ENCODE measurements at places on chromosomes 16 and 17.

- DNase-seq: no peak
Observed at GRCh38 chr17:61579961-61580360, 11.1 kb downstream of the NACA2 start.

- DNase-seq: no peak
Observed at GRCh38 chr16:24534620-24535019, 4.7 kb upstream of the RBBP6 start.

DNA sequence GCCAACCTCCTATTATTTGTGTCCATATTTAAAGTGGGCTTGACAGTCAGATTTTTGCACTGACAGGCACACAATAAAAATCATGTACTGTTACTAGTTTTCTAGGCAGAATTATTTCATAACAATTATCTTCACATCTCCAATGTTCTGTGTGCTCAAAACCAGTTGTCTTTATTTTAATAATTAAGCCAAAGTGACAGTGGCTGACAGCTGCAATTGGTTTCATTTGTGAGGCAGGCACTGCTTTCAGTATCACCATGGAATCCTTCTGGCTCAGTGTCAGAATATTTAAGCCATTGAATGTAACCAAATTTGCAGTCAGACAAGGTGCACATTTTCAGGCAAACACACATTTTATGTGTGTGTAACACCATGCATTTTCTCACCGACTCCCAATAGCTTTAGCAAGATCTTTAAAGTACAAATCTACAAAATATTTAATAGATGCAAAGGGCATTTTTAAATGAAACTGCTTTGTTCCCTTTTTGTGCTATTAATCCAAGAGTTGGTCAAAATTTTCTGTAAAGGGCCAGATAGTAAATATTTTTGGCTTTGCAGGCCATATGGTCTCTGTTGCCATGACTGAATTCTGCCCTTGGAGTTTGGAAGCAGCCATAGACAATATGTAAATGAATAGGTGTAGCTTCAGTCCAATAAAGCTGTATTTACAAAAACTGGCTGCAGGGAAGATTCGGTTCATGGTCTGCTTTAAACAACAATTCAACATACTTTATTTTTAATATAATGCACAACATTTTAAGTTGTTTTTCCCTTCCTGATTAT, 486.0 kb downstream of the KCNJ2 start:
- no peak for DNase-seq

DNA sequence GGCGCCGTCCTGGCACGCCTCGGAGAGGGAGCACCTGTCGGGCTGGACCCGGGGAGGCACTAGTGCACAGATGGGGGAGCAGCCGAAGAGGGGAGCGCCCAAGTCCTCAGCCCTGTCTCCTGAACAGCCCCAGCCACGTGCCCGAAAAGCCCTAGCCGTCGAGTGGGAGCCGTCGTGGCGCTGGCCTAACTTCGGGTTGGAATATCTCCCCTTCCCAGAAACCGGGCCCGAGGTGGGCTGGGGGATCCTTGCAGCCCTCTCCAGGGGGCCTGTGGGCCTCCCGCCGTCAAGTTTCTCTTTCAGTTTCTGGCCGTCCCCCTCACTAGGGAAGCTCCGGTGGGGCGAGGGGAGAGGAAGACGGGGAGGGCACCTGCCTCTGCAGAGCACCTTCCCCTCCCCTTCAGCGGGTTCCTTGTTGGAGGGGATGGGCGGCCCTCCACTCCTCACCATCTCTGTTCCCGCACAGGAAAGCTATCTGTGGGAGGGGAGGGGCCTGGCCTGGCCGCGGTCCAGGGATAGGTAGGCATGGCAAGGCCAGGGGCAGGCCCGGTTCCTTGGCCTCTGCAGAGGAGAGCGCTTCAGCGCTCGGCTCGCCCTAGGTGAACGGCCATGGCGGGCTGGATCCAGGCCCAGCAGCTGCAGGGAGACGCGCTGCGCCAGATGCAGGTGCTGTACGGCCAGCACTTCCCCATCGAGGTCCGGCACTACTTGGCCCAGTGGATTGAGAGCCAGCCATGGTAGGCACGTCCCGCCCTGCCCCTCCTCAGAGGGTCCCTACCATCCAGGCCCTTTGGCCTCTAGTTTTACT, 709 bp downstream of the STAT5A start:
- DNase-seq: no peak

GRCh38 chr17:5758651-5759050, 174.3 kb upstream of the NLRP1 start:
- peak; percentile 32 for DNase-seq

GRCh38 chr16:31428279-31428597, at the start of gene COX6A2:
COX6A2 (minus strand) TSS chr16:31428360; CDS start chr16:31428325, 35 bp downstream.
- DNase-seq: no peak

DNA sequence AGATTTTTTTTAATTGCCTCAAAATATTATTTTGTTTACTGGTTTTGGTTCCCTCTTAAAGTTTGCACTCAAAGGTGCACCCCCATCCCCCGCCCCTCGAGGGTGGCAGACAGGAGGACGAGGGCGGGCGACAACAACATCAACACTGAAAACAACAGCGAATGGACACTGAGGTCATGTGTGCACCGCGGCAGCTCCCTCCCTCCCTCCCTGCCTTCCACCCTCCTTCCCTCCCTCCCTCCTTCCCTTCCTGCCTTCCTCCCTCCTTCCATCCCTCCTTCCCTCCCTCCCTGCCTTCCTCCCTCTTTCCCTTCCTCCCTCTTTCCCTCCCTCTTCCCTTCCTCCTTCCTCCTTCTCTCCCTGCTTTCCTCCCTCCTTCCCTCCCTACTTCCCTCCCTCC, 1.5 kb upstream of the OSGIN1 start:
- no peak for DNase-seq

DNA sequence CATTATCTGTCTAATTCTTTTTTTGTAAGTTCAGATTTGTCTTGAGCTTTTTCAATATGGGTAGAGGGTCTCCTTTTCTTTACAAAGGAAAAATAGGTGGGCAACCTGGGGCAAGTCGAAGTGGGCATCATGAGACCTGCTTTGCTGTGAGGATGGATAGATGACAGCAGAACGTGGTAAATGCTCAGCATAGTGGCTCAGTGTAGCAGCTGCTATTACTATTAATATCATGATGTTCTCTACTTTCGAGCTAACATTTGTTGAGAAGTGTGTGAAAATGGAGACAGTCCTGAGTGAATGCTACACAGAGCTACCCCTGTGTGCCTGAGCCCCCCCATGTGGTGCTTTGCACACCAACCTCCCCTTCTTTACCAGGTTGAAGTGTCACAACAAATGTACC, 39.0 kb upstream of the LGALS9 start:
- no peak for DNase-seq

Measured in fibroblast of mammary gland (primary cell).